ENCODE measurements at places on chromosomes 5 and 9.

DNA sequence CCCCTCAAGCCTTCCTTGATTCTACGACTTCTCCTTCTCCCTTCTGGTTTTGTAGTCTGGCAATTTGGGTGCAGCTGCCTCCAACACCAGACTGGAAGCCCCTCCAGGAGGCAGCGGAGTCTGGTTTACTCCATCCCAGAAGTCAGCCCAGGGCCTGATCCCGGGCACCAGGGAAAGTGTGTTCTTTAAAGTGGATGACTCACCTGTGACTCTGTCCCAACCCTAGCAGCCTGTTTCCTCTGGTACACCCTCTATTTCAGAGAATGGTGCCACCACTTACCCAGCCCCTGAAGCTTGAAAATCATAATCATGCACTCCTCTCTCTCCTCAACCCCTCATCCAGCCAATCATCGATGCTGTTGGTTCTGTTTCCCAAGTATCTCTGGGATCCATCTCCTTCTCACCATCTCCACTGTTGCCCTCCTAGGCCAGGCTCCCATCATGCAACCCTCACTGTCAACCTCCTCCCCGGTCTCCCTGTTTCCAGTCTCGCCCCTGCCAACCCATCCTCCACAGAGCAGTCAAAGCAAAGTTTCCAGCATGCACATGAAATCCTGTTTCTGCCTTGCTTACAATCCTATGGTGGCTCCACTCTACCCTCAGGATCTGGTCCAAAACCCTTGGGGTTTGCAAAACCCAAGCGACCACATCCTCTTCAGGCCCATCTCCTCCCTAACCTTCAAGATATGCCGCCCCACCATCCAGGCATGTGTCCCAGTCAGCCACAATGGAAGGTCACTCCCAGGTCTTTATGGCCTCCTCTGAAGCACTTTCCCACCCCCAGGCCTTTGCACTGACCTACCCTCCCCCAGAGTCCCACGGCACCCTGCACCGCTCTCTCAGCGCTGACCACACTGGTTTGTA, 10.5 kb downstream of the LHX6 start:
- peaks cover 6% of the 10 kb centered on the region for H3K36me3 ChIP-seq
- peaks cover 21% of the 10 kb centered on the region for H3K4me1 ChIP-seq
- DNase-seq: no peak
- H3K27ac ChIP-seq: no peak overlapping the region
- peaks cover 99% of the 10 kb centered on the region for H3K27me3 ChIP-seq
- no peak overlapping the region for H3K4me3 ChIP-seq

- no peak overlapping the region for H3K27ac ChIP-seq
- no peak overlapping the region for H3K4me3 ChIP-seq
- peaks cover 16% of the 10 kb centered on the region for H3K4me1 ChIP-seq
- H3K36me3 ChIP-seq: no peaks in the 10 kb centered on the region
Observed at GRCh38 chr9:129751841-129752801, 721 bp downstream of the PTGES start.

DNA sequence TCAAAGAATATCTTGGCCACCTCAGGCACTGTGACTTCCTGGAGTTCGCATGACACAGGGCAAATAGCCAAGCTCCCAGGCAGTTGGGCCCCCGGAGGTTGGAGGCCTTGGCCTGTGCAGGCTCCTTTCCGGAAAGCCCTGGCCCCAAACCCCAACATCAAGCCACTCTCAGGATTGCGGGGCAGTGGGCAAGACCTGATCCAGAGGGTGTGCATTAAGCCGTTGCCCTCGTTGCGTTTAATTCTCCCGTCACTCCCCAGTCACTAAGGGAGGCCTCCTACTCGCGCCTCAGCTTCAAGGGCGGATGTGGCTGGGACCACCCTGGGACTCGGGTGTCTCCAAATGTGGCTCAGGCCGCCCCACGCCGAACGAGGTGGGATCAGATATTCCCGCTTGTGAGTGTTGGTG, 60.1 kb downstream of the TMEM174 start:
- H3K36me3 ChIP-seq: peaks cover 3% of the 10 kb centered on the region
- peak overlapping the region; percentile 44 for H3K4me3 ChIP-seq
- peaks cover 90% of the 10 kb centered on the region for H3K27me3 ChIP-seq
- DNase-seq: no peak
- peaks cover 5% of the 10 kb centered on the region for H3K4me1 ChIP-seq

- no peaks in the 10 kb centered on the region for H3K27me3 ChIP-seq
- H3K27ac ChIP-seq: no peak overlapping the region
- H3K36me3 ChIP-seq: no peaks in the 10 kb centered on the region
- no peak for DNase-seq
- H3K4me1 ChIP-seq: no peaks in the 10 kb centered on the region
Observed at GRCh38 chr5:27010646-27011045, 27.7 kb downstream of the CDH9 start.

DNA sequence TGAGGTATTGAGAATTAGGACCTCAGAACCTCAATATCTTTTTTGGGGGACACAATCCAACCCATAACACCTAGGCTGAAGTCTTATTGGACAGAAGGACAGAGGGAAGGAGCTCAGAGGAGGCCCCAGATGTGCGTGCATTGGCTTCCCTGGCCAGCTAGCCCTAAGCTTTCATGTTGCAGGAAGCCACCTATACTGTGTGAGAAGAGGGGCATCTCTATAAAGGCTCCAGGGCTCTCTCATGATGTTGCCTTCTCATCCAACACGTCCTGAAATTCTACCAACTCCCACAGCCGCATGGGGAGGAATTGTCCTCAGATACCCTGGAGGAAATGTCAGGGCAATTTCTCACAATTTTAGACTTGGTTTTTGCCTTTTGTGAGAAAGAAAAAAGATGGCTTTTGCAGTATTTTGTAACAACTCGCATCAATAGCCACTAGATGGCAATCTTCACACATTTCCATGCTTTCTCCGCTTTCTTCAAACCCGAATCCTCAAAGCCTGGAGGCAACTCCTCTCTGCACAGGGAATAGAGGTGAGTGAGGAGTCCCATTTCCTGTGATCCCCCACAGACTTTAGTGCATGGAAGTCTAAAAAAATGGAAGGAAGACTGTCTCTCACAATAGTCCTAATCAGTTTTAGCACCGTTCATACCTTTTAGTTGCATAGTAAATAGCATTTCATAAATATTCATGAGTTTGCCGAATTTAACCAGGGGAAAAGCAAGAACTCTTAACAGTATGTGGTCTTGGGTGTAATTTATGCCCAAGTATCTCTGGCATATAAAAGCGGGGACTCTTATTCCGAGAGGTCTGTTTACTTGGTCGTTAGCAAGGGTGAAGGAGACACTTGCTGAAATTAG, 7.4 kb upstream of the PPP3R2 start:
- no peaks in the 10 kb centered on the region for H3K36me3 ChIP-seq
- H3K4me1 ChIP-seq: peaks cover 3% of the 10 kb centered on the region
- H3K27ac ChIP-seq: no peak overlapping the region
- no peak overlapping the region for H3K4me3 ChIP-seq
- H3K27me3 ChIP-seq: peaks cover 36% of the 10 kb centered on the region
